ENCODE measurements at places on chromosomes 7 and 10.

GRCh38 chr10:7153750-7154149 is 257.1 kb downstream of the SFMBT2 start:
- no peak for DNase-seq

DNA sequence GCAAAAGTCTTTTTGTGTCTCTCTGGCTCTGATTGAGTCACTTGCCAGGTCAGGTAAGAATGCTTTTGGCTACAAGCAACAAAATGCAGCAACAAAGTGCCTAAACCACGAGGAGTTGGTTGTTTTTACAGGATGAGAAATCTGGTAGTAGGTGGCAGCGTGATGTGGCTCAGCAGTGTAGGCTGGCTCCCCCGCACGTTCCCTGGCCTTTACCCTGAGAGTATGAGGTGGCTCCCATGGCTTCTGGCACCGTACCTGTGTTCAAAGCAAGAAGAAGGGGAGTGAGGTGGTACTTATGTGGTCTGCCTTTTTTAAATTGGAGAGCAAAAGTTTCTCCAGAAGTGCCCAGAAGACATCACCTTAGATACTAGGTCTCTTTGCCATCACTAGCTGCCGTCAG is 11.7 kb downstream of the PRKRIP1 start:
- DNase-seq: no peak

- no peak for DNase-seq
These were observed 13.4 kb upstream of the PRF1 start for GRCh38 chr10:70615784-70616522.

GRCh38 chr10:119133949-119134348 is 30.0 kb downstream of the DENND10 start:
- no peak for DNase-seq

GRCh38 chr7:65846008-65846570 is 26.8 kb upstream of the VKORC1L1 start:
- DNase-seq: no peak

- no peak for DNase-seq
These were observed 61.5 kb downstream of the CPVL start for GRCh38 chr7:29084832-29085231.

GRCh38 chr10:122216047-122216446 is 55.0 kb upstream of the BTBD16 start:
- no peak for DNase-seq

- no peak for DNase-seq
These were observed 11.5 kb upstream of the STN1 start for GRCh38 chr10:103929381-103929921.

DNA sequence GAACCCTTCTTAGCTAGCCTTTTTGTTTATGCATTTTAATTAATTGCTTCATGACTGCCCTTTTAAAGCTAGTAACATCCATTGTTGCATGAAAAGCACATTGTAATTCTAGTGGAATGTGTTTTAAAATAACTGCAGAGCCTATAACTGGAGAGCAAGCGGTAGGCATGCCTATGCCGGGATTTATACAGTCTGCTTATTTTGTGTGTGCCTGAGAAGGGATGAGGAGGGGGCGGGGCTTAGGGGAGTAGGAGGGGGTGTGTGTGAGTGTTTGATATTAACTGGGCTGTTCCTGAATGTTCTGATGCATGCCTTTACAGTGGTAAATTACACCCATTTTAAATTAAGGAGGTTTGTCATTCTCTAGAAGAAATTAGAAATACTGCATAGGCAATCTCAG is 208.1 kb downstream of the TCF7L2 start:
- DNase-seq: no peak

- no peak for DNase-seq
These were observed 67.7 kb upstream of the NEUROD6 start for GRCh38 chr7:31408140-31408729.

GRCh38 chr7:90897961-90898469 is 301.9 kb downstream of the CDK14 start:
- no peak for DNase-seq

DNA sequence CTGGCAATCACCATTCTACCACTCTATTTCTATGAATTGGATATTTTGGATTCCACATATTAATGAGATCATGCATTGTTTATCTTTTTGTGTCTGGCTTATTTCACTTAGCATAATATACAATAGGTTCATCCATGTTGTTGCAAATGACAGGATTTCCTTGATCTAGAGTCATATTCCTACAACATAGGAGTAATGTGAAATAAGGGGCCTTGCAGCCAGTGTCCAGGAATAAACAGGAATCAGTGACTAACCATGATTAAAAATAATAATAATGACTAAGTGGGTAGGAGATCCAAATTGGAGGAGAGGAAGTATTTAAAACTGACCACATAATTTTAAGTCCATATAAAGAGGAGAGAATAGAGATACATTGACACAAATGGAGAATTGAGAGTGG is 49.9 kb downstream of the SCIN start:
- DNase-seq: no peak

- no peak for DNase-seq
These were observed 18.7 kb upstream of the ZNF800 start for GRCh38 chr7:127411176-127411575.

- DNase-seq: no peak
These were observed 12.5 kb upstream of the TRIM8 start for GRCh38 chr10:102631525-102632393.

DNA sequence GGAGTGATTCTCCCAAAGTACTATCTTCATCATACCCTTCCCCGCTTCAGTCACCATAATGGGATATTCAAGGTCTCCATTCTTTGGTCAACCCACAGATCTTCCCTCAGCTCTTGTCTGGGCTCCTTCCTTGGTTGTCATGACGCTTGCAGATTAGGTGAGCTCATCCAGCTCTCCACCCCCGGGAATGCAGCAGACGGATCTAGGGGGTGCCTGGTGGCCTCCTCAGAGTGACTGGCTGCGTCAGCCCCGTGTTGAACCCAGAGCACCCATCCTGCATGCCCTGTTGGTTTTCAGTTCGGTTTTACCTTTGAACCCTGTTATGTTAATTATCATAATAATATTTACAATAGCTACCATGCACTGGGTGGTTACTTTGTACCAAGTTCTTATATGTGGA is 6.4 kb downstream of the NEURL1 start:
- no peak for DNase-seq

DNA sequence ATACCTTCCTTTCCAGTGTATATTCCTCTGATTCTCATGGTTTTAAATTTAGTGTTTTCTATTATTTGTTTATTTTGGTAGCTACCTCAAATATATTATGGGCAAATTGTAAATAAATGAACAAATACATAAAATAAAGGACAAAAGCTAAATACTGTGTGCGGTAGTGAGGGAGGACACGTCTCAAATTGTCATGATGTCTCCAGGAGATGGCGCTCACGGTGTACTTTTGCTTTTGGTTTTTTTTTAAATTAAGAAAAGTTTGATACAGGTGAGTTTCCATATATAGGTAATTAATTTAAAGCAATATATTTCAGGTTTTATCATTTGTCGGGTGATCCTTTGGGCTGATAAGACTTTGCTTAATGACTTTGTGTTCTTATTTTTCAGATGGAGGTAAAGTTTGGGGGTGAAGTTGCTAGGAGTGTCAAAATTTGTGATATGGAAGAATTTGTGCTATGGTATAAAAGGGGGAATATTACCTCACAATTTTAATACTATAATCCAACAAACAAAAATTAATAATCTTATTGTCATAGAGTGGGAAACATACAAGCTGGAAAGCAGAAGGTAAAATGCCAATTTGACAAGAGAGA is 68.4 kb upstream of the TMEM229A start:
- DNase-seq: no peak

DNA sequence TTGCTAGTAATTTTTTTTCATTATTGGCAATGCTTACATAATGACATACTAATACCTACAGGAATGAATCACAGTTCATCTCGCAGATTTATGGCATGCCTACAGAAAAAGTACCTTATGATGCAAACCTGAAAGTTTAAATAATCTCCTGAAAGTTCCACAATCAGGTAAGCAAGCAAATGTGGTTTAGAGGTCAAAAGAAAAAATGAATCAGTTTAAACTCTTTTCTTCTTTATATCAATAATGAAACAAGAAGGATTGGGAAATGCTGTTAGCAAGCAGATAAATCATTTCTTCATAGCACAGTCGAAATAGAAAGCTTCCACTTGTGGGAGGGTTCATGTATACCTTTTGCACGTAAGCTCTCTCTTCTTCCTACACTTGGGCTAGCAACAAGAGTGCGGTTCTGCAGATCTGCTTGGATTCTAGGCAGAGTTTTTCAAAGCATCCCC is 53.7 kb upstream of the MTPN start:
- DNase-seq: no peak

DNA sequence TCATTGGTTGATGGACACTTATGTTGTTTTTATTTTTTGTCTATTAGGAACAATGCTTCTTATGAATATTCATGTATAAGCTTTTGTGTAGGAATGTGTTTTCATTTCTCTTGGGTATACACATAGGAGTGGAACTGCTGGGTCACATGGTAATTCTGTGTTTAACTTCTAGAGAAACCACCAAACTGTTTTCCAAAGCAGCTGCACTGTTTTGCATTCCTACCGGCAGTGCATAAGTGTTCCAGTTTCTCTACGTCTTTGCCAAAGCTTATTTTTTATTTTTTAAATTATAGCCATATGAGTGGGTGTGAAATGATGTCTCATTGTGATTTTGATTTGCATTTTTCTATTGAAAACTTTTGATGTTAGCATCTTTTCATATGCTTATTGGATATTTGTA is 51.3 kb downstream of the ADK start:
- DNase-seq: no peak

DNA sequence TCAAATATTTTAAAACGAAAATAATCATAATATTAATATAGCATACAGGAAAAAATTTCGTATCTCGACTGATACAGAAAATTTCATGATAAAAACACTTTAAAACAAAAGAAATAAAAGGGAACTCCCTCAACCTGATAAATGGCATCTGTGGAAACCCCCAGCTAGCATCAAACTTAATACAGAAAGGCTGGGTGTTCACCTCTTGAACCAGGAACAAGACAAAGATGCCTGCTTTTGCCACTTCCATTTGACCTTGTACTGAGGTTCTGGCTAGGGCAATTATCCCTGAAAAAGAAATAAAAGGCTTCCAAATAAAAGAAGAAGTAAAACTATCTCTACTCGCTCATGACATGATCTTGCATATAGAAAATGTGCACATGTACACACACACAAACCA is 2.5 kb upstream of the ALOX5 start:
- DNase-seq: no peak

DNA sequence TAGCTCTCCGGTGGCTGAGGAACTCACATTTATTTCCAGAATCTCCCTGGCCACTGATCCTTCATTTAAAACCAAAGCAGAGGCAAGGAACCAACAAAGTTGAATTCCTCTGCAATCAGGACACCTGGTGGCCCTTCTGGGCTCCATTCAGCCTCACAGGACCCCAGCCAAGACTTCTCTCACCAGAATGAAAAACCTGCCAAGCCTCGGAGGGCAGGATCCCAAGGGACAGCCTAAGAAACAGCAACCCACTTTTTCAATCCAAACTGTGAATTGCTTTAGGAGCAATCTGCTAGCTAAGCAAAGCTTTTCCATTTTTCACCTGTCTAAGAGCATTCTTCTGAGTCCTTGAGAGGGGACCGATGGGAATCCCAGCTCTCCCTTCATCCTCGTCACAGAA is 34.6 kb downstream of the OAT start:
- no peak for DNase-seq

DNA sequence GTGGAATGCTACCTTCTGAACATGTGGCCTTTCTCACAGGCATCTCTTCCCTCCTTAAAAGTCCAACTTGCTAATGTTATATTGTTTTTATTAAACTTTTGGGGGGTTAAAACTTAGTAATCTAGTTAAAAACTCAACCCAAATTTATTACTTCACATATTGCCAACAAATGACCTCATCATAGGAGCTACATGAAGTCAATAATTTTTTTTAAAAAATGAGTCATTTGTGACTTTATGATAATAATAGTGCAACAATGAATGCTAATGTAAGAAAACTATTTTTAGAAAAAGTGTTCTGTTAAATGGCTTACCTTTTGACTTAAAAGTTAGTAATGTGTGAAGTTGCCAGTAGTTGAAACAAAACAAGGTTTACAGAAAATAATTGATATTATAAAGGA is 325.9 kb upstream of the FZD1 start:
- DNase-seq: no peak

GRCh38 chr10:5078547-5079180 is 15.6 kb upstream of the AKR1C3 start:
- DNase-seq: no peak

GRCh38 chr10:18352175-18352574 is 212.0 kb downstream of the CACNB2 start:
- no peak for DNase-seq

DNA sequence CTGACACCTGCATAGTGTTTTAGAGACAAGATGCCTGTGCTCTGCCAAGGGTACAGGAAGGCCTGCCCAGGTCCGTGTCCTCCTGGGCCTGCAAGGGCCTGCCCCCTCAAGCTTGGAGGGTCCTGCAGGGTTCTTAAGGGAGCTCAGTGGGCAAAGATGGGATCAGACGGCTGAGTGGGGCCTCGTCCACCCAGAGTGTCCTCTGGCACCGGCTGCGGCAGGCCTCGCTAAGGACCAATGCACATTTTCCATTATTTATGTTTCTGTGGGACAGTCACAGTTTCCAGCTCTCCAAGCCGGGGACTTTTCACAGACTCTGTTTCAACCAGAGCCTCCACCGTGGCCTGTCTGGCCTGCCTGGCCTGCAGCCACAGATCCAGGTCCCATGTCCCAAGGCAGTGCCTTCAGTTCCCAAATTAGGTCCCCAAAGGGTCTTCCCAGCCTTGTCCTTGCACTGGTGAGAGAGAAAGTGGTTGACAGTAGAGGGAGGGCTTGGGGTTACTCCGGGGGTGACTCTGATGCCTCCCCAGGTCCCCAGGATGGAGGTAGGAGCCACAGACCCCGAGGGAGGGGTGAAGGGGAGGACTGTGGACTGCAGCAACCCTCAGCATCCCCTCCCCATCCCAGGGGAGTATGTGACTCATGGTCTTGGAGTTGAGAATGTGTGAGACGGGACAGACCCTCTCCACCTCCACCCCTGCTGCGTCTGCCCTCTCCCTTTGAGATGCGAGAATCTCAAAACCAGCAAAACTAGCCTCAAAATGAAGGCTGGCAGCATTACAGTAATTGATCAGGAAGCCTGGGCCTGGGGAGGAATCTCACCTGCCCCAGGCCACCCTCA is 14.8 kb downstream of the MYL10 start:
- DNase-seq: no peak

DNA sequence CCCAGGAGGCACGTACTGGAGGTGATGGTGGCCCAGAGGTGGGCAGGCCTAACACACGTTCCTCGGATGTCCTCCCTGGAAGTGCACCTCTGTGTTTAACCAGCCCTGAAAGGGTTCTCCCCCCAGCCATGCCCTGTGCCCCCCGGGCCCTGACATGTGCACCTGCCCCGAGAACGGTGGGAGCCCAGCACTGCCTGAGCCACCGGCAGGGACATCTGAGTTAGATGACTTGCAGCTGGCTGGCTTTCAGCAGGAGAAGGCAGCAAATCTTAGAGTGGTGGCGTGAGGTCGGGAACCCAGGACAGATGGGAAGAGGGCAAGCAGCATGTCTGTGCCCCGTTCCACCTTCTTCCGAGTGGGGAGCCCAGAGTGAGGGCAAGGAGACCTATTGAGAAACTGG is 291.8 kb downstream of the TCERG1L start:
- DNase-seq: no peak

GRCh38 chr10:11232222-11232961 is 214.7 kb downstream of the CELF2 start:
- DNase-seq: no peak

- no peak for DNase-seq
These were observed 211.9 kb upstream of the GLI3 start for GRCh38 chr7:42448901-42449300.
